ENCODE measurements at places on chromosomes 16 and 17.
A peak's percentile ranks its signal among the peaks of the same experiment; 100 is the strongest.

DNA sequence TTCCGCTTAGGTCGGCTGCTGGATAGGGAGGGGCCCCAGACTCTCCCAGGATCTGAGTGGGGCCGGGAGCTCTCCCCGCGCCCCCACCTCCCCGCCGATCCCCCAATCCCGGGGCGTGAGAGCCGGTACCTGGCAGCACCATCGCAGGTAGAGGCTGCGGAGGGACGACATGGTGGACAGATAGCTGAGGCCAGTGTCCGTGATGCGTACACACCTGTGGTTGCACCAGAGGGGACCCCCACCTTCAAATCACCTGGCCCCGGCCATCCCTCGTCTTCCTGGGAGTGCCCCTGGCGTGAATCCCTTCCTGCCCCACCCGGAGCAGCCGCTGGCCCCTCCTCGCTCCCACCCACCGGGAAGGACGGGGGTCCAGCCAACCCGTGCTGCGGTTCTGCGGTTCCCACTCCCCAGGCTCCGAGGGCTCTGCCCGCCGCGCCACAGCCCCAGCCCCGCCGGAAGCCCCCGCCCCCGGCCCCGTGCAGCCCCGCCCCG is 4.7 kb upstream of the WDR24 start:
- DNase-seq = no peak

GRCh38 chr16:56257239-56257638 is 66.0 kb downstream of the GNAO1 start:
- no peak for DNase-seq

GRCh38 chr17:31416503-31416923 is 25.0 kb downstream of the RAB11FIP4 start:
- no peak for DNase-seq

DNA sequence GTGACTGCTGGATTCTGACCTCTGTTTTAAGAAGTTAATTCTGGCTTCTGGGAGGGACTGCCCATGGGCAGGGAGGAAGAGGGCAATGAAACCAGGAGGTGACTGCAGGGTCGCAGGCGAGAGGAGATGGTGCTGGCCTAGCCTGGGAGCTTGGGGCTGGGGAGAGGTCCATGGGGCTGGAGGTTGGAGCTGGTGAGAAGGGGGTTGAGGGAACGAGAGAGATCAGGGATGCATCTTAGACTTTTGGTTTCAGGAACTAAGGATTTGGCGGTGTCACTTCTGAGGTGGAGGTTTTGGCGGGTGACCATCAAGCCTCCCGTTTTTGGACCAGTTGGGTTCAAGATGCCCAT is 64.6 kb downstream of the NKD1 start:
- no peak for DNase-seq

GRCh38 chr17:22512997-22513538 is 820.7 kb downstream of the KCNJ18 start:
- DNase-seq = no peak

- DNase-seq = peak; percentile 53
Measured at GRCh38 chr16:87487361-87487924, 5.4 kb downstream of the ZCCHC14 start.

GRCh38 chr17:79114458-79115301 is 40.1 kb downstream of the ENGASE start:
- DNase-seq = no peak

GRCh38 chr17:52120465-52120864 is 38.0 kb downstream of the CA10 start:
- DNase-seq = no peak

DNA sequence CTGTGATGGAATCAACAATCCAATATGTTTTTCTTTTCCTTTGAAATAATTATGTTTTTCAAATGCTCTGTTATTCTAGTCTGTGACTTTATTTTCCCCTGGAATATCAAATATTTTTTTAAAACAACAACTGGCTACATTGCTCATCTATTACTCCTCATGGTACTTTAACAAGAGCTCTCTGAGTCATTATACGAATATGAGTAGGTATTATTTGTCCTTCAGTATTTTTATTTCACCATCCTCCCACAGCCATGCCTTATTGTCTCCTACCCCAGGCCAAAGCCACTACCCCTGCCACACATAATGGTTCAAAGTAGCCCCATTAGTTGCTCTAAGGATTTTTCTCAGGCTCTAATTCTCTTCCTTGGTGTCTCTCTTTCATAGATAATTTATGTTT is 1572.3 kb downstream of the CDH8 start:
- DNase-seq = no peak

GRCh38 chr16:86549076-86549892 is 5.8 kb downstream of the MTHFSD start:
- DNase-seq = no peak

DNA sequence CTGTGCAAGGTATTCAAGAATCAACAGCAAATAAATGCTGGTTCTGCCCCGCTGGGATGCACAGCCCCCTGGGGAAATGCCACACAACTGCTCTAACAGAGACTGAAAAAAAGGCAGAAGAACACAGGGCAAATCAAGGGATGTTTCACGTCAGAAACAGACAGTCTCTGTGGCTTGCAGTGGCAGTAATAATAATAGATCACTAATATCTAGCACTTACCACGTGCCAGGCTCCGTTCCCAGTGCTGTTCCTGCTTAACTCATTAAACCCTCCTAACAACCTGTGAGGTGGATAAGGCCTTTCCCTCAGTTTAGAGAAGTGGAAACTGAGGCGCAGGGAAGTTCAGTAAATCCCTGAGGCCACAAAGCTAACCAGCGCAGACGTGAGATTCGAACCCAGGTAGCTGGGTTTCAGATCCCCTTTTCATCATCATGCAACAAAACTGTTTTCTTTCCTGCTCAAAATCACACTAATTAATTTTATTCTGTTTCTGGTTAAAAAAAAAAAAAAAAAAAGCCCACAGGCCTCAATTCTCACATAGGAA is 36.7 kb downstream of the ARHGAP17 start:
- no peak for DNase-seq

GRCh38 chr16:1942047-1942809 is 771 bp downstream of the MSRB1 start:
- no peak for DNase-seq

DNA sequence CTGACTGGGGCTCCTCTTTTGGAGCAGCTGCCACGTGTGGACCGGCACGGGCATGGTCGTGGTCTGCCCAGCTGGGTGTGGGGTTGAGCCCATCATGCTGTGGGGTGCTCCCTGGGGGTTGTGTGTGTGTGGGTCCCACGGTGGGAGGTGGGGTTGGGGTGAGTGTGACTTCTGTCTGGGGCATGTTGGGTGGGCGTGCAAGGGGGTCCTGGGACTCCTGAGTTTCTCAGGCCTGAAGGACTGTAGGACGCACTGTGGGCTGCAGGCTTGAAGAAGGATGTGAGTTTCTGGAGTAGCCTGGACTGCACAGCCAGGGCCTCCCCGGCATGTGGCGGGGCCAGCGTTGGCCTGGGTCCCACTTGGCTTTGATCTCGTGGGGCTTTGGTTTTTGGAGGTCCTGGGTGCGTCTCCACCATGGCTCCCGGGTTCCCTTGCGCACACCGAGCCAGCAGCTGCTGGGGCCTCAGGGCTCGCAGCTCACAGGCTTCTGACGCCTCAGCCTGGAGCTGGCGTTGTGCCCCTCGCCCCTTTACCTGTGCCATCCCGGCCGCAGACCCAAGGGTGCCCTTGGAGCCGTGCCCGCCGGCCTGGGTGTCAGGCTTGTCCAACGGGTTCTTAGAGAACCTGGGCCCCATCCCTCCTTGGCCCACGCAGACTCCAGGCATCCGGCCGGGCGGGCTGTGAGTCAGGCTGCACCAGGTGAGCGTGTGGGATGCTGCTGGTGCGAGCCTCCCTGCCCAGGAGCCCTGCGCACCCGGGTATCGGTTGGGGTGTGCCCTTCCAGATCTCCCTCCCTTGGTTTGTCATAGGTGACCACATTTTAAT is 34.4 kb upstream of the ZNF750 start:
- DNase-seq = no peak

DNA sequence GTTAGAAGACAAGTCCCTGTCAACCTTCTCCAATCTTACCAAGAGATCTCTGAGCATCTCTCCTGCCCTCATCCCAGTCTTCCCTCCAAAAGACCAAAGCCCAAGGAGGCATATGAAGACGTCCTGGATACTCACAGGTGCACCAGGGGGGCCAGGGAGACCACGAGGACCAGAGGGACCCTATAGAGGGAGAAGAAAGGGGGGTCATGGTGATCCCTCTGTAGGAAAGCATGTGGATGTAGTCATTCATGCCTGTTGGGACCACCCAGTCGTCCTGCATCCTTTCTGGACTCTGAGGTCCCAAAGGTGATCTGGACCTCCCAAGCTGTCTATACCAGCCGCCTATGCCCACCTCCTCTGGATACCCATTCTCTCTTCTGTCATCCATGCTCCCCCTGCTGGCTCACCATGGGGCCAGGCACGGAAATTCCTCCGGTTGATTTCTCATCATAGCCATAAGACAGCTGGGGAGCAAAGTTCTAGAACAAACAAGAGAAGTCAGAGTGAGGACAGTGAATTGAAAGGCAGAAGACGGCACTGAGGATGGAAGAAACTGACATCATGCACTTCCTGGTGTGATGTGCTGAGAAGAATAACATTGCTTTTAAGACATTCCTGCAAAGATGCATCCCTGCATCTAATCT is 3.3 kb downstream of the COL1A1 start:
- DNase-seq = peak; percentile 37

GRCh38 chr17:77324227-77324626 is 183.5 kb downstream of the SEC14L1 start:
- no peak for DNase-seq

DNA sequence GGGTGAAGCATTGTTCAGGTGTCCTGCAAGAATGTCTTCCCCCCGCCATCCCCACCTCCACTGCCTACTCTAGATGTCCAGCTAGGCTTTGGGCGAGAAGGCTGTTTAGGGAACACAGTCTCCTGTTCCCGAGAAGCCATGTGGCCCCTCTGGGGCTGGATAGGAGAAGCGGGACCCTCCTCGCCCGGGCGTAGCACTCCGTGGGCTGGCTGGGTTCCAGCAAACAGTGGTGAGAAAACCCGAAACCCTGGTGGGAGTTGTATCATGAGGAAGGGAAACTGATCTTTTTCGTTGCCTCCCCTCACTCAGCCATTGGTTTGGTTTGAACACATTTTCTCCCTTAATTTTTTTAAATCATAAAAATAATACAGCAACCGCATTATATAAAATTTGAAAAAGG is 56.6 kb downstream of the IRF8 start:
- no peak for DNase-seq

DNA sequence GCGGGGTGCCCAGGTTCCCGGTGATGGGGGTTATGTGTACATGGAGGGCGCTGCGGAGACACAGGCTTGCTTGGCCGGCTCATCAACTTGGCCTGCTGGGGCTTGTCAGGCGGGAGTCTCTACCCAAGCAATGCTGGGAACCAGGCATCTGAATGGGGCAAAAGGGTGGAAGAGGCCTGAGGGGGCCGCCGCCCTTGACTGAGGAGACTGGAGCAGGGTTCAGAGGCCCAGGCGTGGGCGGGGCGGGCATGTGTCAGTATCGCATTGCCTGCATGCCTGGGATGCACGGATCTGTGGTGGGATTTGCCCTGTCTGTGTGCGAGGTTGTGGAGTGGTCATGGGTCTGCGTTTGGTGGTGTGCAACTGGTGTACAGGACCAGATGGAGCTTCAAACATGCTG is 21.1 kb downstream of the ARHGAP23 start:
- DNase-seq = peak; percentile 79

- DNase-seq = no peak
Measured at GRCh38 chr17:75763613-75764416, 1.2 kb downstream of the GALK1 start.

- peak; percentile 87 for DNase-seq
Measured at GRCh38 chr17:17663160-17664063, 17.8 kb upstream of the RAI1 start.

DNA sequence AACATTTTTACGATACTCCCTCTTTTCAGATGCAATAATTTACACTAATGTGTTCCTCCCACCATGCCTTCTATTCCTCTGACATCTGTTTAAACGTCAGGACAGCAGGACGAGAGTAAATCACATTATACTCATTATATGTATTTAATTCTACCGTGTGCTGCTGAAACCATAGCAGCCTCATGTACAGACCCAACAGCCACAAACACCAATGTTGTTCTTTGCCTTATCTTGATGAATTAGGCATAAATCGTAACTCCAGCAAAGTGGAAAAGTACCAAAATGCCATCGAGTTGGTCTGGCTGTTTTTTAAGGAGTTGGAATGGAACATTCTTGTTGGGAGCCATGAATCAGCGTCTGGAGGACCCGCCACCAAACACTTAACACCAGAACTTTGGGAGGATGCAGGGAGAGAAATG is 82.9 kb upstream of the FOXF1 start:
- DNase-seq = no peak

- no peak for DNase-seq
Measured at GRCh38 chr17:6069539-6070429, at the start of gene WSCD1. WSCD1 (plus strand) TSS chr17:6070379; CDS start chr17:6080659, 10,280 bp downstream.

DNA sequence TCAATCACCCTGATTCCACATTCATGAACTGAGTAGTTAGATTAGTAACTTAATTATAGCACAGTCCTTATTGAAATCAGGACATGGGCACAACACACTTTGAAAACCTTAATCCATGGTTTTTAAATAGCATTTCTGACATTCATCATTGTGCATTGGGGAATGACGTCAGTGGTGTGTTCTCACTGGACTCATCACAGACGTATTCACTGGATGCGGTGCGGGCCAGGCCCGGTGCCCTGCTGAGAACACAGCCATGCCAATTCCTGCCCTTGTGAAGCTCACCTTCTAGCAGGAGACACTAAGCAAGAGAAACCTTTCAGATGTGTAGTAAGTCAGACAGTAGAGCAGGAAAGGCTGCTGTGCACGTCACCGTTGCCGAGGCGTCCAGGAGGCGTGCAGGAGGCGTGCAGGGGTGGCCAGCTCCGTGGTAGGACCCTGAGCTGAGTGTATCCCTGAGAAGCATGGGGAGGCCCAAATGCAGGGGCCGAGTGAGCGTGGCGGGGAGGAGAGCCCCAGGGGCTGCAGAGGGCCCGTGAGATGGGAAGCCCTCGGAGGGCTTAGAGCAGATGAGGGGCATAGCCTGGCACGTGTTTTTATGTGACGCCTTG is 12.9 kb downstream of the BANP start:
- no peak for DNase-seq

DNA sequence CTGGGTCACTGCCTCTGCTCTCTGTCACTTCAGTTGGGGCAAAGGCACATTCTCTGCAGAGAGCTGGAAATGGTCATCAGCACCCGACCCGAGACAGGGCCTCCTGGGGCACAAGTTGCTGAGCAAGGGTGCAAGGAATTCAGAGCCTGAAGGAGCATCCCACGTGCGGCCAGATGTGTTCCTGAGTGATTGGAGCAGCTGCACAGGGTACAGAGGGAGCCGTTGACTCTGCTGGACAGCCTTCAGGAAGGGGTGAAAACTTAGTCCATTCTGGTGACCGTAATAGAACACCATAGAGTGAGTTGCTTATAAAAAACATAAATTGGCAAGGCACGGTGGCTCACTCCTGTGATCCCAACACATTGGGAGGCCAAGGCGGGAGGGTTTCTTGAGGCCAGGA is 106.8 kb downstream of the CCDC182 start:
- no peak for DNase-seq

GRCh38 chr16:8768692-8769091 is 28.7 kb downstream of the TMEM186 start:
- no peak for DNase-seq

DNA sequence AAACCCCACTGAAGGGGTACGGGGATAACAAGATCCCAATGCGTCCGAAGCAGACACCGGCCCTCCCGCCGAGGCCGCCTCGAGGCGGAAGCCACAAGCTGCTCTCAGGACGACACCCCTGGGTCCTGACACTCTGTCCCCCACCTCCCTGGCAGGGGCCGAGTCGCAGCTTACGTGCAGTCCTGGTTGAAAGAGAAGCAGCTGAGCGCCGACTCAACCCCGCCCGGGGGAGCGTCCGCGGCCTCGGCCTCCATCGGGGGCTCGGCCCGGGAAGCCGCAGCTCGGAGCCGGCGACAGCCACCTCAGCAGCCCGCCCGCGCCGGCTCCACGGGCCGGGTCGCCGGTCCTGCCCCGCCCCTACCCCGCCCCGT is at the start of gene WIPI1:
WIPI1 (minus strand) TSS at position 329 of the 371 bp plus-strand sequence; CDS start at position 254, 75 bp downstream.
- DNase-seq = no peak

Measured in kidney glomerular epithelial cell (primary cell).